ENCODE measurements at places on chromosomes 6 and 20.

DNA sequence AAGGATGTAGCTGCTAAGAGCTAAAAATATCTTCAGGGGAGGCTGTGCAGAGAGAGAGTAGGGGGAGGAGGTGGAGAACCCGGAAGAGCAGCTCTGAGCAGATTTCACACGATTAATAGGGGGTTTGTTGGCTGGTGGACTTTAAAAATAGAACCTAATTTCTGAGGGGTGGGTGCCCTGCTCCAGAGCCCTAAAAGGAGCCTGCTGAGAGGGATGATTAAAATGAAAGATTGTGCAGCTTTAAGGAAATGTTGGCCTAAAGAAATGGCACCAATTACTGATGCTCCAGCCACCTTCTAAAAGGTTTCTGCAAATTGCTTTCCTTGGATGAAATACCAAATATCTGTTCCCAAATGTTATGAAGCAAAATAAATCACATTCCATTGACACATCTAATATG, 202.8 kb upstream of the BTBD3 start:
- no peak for DNase-seq

DNA sequence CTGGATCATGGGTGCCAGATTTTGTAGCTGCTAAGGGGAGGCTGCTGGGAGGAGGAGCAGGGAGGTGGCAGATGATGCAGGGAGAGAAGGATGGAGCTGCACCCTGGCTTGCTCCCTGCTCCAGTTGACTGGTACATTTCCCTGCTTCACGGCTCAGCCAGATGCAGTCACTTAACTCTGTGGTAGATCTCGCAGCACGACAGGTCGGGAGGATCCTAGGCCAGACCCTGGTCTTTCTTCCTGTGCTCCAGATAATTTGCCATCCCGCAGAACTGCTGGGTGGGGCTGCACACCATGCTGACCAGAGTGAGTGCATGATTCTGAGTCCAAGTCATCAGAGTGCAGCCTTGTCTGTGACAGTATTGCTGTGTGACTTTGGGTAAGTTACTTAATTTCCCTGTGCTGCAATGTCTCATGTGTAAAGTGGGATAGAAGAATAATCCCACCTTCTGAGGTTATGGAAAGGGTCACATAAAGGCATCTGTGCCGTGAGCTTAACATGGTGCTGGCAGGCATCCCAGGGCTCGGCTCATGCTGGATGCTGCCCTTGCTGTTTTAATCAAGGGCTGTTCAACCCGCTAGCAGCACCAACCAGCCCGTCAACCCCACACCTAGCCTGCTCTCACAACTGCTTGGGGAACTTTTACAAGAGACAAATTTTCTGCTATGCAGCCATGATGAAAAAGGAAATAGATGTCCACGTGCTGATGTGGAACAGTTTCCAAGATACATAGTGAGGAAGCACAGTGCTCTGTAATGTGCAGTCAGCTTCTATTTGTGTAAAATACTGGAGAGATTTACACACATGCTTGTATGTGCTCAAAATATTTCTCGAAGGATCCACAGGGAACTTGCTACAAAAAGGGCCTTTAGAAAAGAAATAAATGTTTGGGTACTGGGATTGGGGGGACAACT, 257.9 kb downstream of the CDH26 start:
- DNase-seq, result no peak

DNA sequence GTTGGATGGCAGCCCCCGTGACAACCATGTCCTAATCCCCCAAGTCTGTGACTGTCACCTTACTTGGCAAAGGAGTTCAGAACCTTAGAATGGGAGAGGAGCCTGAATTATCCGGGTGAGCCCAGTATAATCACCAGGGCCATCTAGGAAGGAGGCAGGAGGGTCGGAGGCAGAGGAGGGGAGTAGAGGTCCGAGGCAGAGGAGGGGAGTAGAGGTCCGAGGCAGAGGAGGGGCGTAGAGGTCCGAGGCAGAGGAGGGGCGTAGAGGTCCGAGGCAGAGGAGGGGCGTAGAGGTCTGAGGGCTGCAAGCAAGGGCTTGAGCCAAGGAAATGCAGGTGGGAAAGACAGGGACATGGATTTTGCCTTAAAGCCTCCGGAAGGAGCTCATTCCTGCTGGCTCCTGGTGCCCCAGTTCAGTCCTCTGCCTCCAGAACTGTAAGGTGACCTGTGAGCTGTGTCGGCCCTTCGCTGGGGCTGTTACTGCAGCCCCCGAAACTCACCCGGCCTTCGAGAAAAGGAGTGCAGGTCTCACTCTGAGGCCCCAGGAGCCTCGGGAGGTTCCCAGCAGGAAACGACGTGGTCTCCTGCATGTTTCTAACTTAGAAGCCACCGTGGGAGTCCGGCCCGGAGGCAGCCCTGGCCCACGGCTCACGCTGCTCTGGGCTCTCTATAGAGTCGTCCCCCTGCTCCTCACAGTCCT, 20.0 kb upstream of the SLCO4A1 start:
- no peak for DNase-seq

DNA sequence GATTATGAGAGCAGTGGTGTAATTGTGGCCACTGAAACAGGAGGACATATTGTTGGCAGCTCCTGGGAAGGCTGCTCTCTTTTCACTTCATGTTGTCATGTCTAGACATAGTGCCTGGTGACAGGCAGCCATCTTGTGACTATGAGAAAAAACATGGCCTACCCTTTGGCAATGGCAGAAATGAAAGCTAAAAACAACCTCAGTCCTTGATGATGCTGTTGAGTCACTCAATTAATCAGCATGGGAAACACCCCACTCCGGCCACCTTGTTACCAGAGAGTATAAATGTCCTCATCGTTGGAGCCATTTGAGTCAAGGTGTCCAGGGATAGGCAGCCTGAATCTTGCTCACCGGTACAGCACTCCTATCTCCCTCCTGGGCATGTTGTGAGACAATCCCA, 31.2 kb upstream of the HMGA1 start:
- DNase-seq, result no peak

GRCh38 chr6:37648465-37649330, 49.0 kb downstream of the MDGA1 start:
- DNase-seq, result no peak

DNA sequence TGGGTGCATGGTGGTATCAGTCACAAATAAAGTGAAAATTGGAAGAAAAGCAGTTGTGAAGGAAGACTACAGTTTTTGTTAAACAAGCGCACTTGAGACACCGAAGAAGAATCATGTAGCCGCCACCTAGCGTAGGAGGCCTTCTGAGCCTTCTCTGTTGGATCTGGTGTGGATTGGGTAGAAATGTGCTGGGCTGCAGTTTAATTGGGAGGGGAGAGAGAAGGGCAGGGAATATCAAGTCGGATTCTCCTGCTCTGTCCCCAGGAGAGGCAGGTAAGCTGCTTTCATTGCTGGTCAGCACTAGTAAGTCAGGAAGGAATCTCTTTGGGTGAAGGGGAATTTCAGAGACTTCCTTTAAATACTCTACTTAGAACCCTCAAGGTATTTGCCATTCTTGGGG, 1.2 kb upstream of the FABP7 start:
- no peak for DNase-seq

- no peak for DNase-seq
These were observed 21.7 kb downstream of the MTCL3 start for GRCh38 chr6:127497410-127497809.

- no peak for DNase-seq
These were observed 207.0 kb downstream of the CDC5L start for GRCh38 chr6:44594481-44594880.

GRCh38 chr6:113632220-113632864, 224.8 kb upstream of the MARCKS start:
- no peak for DNase-seq

DNA sequence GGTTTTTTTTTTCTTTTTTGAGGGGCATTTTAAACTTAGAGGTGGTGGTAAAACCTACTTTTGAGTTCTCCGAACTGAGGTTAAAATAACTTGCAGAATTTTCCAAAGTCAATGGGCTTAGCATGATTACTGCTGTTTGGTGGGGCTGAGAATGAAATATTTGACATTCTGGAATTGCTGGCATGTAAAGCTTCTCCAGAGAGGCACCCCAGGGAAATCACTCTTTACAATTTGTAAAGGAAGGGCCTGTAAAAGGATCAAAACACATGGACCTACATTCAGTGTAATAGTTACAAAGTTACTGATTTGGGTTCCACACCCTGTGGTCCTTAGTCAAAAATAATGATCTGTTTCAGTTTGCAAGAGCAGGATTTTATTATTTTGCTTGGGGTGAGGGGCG, 5.5 kb downstream of the FAM217B start:
- DNase-seq, result no peak

GRCh38 chr6:142121342-142121741, 11.4 kb upstream of the GJE1 start:
- DNase-seq, result no peak

GRCh38 chr20:51014797-51015722, 7.8 kb downstream of the KCNG1 start:
- no peak for DNase-seq

DNA sequence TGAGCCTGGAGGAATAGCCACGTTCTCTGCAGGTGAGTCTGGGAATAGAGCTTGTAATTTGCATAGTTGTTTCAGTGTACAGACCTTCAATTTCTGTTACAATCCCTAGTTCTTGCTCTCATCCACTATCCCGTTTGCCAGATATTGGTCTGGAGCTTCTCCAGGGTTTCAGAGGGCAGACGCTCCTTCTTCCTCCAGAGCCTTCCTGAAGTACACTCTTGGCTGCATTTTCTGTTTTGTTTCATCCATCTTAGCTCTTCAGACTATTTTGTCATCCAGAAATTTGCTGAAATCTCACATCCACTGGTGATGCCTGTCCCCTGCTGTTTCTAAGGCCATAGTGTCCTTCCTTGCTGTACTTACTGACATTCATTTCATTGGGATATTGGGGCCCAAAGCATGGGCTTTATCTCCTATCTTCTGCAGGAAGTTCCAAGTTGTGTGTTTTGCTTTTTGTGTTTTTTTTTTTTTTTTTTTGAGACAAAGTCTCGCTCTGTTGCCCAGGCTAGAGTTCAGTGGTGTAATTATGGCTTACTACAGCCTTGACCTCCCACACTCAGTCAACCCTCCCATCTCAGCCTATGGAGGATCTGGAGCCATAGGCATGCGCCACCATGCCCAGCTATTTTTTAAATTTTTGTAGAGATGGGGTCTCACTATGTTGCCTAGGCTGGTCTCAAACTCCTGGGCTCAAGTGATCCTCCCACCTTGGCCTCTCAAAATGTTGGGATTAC, 18.7 kb downstream of the CDS2 start:
- DNase-seq, result no peak

DNA sequence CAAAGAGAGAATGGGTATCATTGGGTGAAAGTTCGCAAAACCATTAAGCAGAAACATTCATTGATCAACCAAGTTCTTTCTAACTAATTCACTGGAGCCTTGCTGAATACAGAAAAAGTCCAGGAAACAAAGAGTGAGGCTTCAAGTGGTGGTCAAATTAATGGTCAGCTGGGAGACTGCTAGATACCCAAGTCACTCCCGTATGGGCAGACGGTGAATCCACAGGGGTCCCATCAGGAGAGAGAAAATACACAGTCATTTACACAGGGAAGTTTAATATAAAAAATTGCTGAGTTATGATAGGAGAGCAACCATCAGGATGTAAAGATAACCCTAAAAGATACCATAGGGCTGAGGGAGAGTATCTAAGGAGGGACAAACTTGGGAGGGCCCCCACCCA, 198.7 kb upstream of the DTNBP1 start:
- no peak for DNase-seq

- DNase-seq, result peak; percentile 41
These were observed 14.7 kb downstream of the HLA-F start for GRCh38 chr6:29737707-29738630.

DNA sequence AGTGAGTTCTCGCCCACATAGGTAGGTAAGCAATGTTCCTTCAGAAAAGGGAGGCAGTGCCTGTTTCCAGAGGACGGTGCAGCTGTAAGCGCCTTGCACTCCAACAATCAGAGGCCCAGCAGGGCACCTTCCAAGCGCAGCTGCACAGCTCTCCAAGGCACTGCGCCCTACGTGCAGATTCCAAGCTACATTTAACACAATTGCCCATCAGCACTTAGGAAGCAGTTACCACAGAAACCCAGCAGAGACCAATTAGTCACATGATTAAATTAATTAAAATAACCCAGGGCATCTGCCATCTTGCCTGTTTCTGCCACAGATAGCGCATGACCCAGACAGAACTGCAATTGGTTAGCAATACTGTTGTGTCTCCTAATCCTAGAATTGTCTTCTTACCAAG, 65.5 kb downstream of the SOBP start:
- DNase-seq, result no peak

- no peak for DNase-seq
These were observed 557.3 kb downstream of the CD109 start for GRCh38 chr6:74253261-74253660.

DNA sequence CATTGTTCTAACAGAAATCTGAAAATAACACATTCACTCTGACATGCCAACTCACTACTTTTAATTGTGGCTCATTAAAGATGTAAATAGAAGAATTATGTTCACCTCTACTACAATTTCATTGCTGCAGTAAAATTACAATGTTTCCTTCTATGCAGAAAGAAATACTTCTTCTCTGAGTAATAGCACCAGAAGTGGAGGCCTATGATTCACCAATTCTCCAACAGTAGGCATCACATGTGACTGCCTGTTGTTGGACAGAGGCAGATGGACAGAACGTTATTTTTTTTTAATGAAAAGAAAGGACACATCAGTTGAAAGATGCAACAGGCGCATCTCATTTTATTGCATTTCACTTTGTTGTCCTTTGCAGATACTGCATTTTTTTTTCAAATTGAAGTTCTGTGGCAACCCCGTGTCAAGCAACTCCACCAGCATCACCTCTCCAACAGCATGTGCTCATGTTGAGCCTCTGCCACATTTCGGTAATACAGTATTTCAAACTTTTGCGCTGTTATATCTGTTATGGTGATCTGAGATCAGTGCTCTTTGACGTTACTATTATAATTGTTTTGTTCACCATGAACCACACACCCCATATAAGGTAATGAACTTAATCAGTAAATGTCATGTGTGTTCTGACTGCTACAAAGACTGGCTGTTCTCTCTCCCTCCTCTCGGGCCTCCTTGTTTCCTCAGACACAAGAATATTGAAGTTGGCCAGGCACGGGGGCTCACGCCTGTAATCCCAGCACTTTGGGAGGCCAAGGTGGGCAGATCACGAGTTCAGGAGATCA, 121.4 kb downstream of the ATXN1 start:
- DNase-seq, result no peak

GRCh38 chr6:113397236-113397635, 459.9 kb upstream of the MARCKS start:
- DNase-seq, result no peak

DNA sequence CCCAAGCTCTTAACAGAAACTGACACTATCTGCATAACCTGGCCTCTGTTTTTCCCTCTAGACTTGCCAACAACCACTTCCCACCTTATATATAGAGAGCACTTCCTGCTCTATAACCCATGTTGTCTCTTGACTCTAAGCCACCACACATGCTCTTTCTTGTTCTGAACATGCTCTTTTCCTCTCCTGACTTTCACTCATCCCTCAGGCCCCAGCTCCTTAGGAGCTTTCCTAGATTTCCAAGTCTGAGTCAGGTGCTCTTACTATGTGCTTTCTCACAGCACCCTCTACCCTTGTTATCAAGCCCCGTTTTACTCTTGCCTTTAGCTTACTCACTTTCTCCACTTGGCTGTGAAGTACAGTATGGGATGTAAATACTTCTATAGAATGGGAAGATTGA, 143.9 kb upstream of the EYA4 start:
- no peak for DNase-seq

GRCh38 chr20:9177278-9177677, 108.4 kb downstream of the PLCB4 start:
- DNase-seq, result no peak

GRCh38 chr20:16273812-16274555, 299.3 kb downstream of the KIF16B start:
- no peak for DNase-seq

Data from stimulated activated CD4-positive, alpha-beta T cell treated with anti-CD3 and anti-CD28 coated beads, Interleukin-1b, Interleukin-23, amount 100 ng/mL, for 1 hour (primary cell).